ENCODE measurements at places on chromosomes 12 and 14.

DNA sequence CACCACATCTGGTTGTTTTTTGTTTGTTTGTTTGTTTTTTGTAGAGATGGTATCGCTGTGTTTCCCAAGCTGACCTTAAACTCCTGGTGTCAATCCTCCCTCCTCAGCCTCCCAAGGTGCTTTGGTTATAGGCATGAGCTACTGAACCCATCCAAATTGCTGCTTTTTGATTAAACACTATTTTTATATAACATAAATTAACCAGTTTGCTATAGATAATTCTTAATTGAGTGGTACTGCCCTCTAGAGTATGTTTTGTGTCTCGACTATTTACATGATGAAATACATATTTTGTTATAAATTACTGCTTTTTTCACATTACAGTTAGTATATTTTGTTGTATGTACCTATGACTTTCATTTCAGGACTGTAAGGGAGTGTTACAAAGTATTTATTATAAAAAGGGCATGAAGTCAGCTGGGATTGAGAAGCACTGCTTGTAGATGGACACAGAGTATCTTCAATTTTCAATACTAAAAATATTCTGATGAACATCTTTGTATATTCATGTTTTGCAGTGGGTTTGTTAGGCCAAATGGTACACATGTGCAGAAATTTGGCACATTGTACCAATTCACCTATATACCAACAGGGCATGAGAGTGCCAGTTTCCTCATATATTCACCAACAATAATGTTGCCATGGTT is 14.9 kb upstream of the SCAF11 start:
- no peak for DNase-seq

GRCh38 chr12:58086006-58086405 is 144.6 kb downstream of the ATP23 start:
- no peak for DNase-seq

GRCh38 chr12:12440784-12441428 is 84.0 kb downstream of the BORCS5 start:
- DNase-seq: no peak

- no peak for DNase-seq
Observed at GRCh38 chr12:24573621-24574020, 375.3 kb downstream of the BCAT1 start.

- DNase-seq: no peak
Observed at GRCh38 chr12:31728289-31728916, 418 bp downstream of the AMN1 start.

DNA sequence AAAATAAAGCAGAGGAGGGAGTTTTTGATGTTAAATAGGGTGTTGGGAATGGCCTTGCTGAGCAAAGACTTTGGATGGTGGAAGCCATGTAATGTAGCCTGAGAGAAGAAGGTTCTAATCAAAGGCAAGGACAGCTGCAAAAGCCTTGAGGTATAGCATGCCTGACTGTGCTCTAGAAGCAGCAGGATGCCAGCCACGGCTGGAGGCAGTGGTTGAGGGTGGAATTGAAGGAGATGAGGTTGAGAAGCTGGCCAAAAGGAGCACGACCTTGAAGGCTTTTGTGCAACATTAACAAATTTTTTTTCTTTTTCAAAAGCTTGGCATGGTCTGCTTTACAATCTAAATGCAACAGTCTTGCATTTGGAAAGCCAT is 42.3 kb upstream of the CSRP2 start:
- no peak for DNase-seq
